Stimulated activated CD4-positive, alpha-beta T cell treated with anti-CD3 and anti-CD28 coated beads, Interleukin-2, amount 100 ng/mL, for 4 hours (primary cell): ENCODE measurements at places on chromosomes 16 and 17.

DNA sequence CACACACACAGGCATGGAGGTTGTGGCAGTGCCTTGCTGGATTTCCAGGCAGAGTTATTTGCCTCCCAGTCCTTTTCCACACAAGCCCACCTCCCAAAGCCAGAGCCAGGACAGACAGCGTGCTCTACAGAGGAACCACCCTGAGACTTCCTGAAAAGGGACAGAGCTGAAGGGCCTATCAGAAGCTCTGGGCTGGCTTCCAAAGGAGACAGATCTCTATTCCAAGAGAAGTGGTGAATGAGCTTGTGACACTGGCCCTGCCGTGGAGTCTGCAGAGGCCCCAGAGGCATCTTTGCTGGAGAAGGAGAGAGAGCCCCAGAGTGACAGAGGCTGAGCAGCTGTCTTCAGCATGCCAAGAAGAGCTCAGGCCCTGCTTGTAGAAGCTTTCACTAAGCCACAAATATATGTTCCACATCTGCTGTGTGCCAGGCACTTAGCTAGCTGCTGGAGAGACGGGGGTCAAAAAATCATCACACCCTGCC lies 8.3 kb upstream of the LPCAT2 start:
- no peak for DNase-seq

- DNase-seq, result no peak
Observed at GRCh38 chr16:88298833-88299745, 83.7 kb upstream of the ZNF469 start.

DNA sequence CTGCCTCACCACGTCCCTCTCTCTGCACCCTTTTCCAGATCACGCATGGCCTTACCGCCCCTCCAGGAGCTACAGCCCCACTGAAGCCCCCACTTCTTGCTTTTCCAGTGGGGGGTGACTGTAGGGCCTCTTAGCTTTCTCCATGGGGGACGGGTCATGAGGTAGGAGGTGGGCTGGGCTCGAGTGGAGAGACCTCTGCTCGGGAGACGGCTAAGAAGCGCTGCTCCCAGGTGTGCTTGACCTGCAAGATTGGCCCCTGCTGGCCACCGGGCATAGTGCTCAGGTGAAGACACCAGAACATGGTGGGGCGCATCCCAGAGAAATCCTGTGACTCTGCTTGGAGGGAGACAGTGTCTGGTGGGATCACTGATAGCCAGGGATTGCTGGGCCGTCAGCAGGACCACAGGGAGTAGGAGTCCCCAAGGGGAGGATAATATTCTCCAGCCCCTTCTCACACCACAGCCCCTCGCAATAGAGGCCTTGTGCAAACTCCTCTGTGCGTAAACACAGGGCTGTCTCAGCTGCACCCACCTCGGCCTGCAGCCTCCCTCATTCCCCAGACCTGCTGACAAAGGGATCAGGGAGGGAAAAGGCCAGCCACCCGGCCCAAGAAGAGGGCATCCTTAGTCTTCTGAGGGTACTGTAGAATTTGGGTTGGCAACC lies 8.9 kb upstream of the GALK1 start:
- DNase-seq, result no peak

DNA sequence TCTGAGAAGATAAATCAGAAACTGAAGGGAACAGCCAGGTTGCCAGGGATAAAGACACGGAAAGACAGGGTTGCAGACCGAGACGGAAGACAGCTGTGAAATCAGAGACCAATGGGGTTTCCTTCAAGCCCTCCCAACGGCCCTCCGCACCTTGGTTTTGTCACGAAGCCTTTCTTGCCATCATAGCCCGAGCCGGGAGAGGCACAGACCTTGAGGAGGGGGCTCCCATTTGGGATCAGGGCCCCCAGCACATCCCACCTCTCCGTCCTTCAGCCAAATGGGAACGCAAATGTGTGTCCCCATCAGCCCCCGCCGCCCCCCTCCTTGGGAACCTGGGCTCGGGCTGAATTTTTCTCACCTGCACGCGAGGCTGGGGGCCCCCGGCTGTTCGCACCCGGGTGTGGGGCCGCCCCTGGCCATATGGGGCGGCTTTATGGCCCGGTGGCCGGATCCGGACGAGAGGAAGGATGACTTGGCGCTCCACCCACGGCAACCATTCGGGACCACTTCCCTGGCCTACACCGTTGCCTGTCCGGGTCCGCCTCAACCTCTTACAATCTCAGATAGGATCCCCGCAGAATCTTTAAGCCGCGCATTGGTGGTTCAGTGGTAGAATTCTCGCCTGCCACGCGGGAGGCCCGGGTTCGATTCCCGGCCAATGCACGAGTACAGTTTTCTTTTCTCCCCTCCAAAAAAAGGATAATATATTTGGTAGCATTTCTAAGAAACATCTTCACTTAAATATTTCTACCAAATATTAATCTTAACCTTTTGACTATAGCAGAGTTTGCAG lies 1.4 kb upstream of the HES7 start:
- DNase-seq, result peak; percentile 80

DNA sequence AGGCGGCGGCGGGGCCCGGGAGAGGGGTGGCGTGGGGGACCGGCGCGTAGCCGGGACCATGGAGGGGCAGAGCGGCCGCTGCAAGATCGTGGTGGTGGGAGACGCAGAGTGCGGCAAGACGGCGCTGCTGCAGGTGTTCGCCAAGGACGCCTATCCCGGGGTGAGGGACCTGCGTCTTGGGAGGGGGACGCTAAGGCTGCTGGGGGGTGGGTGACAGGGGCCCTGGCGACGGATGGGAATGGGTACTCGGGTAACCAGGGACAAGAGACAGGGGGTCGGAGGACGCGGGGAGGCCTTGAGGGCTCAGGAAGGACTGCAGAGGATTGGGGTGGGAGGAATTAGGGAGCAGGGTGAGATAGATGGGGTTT lies 243 bp downstream of the RND2 start:
- no peak for DNase-seq

DNA sequence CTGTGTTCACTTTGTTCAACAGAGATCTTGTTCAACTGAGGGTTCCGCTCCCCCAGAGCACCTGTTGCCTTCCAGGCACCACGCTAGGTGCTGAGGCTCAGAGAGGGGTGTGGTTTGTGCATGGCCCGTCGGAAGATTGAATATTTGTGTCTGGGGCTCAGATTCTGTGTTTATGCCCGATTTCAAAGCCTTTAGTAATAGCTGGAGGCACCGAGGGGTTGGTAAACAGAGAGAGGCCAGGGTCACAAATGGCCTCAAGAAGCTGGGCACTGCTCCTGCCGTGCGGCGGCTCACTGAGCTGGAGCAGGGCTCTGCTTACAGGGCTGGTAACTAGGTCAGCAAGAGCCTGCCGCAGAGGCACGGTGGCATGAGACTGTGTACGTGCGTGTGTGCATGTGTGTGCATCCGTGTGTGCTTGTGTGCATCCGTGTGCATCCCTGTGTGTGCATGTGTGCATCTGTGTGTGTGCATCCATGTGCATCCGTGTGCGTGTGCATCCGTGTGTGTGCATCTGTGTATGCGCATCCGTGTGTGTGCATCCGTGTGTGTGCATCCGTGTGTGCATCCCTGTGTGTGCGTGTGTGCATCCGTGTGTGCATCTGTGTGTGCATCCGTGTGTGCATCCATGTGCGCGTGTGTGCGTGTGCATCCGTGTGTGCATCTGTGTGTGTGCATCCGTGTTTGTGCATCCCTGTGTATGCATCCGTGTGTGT lies 5.4 kb downstream of the ITGAE start:
- no peak for DNase-seq

DNA sequence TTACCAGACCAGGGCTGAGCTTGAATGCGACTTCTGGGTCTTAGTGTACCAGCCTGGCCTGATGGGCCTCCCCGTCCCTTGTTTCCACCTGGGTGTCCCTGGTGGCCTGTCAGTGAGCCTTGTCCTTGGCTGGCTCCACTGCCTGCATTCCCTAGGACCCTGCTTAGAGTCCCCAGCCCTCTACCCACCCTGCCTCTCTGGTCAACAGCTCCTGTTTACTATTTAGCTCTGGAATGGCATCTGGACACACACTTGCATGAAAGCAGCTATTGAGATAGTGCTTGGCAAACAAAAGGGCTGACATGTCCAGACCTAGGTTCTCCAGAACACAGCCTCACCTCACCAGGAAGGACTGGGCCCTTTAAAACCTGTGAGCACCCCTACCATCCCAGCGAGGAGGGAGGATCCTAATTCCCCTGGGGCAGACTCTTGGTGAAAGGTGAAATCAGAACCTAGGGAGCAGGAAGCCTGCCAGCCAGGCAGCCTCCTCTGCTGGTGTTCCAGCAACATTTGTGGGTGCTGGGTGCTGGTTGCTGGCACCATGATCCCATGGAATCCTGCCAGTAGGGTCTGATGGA lies 38.8 kb downstream of the RAI1 start:
- DNase-seq, result no peak

- DNase-seq, result no peak
Observed at GRCh38 chr16:86874141-86874540, 295.8 kb downstream of the FOXL1 start.

DNA sequence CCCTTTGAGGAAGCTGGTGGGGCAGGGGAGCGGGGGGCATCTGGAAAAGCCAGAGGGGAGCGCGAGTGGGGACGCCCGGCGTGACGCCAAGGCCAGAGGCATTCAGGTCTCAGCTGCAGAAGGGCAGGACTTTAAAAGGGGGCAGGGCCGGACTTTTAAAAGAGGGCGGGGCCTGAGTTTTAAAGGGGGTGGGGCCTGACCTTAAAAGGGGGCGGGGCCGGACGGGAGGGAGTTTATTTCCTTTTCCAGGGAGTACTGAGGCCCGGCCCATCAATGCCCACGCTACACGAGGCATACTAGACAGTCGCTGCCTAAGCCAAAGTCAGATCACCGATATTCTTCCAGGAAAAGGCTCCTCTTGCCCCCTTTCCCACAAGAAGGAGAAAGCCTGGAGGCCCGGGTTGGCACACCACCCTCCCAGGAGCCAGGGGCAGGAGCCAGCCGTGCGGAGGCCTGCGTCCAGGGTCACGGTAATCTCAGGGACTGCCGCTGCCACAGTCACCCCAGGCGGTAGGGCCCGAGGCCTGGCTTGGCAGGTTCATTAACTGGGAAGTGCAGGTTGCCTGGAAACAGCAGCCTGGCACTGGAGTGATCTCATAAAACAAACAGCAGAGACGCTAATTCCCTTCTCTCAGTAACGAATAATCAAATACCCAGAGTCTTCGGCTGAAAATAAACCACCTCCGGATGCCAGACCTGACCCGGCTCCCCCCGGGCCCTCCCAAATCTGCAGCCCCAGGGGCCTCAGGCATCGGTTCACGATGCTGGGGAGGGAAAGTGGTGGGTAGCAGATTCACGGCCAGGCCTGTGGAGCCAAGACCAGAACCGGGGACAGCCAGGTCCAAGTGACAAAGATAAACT lies 90.7 kb downstream of the TIMM22 start:
- DNase-seq, result no peak

GRCh38 chr16:30104492-30104891 lies 8.5 kb upstream of the YPEL3 start:
- no peak for DNase-seq

DNA sequence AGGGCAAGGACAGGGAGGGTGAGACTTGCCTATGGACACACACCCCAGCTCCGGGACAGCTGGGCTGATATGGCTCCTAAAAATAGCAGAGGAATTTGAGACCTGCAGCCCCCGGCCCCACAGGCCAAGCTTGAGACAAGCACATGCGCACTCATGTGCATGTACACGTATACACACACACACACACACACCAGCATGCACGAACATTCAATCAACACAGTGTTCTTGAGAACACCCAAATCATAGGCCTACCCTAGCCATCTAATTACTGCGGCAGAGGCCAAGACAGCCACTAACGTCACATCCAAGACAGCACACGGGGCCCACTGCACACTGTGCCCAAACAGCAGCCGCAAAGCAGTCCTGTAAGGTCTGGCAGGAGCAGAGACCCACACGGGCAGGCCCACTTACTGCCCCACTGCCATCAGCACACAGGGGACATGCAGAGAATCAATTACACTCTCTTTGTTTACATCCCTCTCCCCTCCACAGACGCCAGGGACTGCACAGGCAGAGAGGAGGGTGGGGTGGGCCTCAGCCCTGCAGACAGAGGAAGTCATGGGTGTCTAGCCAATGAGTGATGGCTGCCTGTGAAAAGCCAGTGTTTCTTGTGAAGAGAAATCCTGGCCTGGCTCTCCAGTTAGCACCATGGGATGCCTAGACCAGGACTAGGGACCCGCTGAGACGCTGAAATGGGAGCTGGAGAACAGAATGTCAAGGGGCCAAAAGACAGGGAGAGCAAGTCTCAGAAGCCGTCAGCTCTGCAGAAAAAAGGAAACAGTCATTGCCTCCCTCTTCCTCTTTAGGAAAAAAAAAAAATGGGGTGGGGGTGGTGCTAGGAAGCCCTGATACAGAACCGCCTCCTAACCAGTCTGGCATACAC lies 39.3 kb downstream of the MYO18A start:
- DNase-seq, result no peak

DNA sequence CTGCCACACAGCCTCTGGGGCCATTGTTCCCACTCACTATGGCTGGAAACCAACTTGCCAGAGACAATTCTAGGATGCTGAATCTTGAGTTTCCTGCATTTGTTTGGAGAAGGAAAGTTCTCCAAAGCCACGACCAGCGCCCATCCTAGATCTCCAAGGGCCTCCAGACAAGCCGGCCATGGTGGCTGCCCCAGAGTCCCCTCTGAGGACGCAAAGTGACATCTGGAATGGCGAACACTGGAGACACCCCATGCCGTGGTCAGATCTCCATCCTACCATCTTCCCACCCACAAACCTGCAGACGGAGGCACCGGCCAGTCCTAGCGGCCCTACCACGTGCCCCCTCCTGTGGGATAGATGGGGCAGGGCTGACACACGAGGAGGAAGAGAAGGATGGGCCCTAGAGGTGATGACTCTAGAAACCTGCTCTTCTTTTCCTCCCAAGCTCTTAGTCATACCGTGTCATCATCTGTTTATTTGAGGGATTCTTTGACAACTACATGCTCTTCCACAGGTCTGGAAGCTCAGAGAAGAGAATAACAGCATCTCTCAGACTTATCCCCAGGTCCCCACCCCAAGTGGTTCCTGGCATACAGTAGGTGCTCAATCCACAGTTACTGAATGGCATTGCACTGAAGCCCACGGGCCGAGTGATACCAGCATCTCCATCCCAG lies 71.3 kb downstream of the MYH11 start:
- no peak for DNase-seq

- no peak for DNase-seq
Observed at GRCh38 chr16:81938326-81939163, 72.7 kb downstream of the SDR42E1 start.
